CD4-positive, alpha-beta T cell treated with Interleukin-4 for 4 hours (primary cell): ENCODE measurements at places on chromosomes 11 and 22.

DNA sequence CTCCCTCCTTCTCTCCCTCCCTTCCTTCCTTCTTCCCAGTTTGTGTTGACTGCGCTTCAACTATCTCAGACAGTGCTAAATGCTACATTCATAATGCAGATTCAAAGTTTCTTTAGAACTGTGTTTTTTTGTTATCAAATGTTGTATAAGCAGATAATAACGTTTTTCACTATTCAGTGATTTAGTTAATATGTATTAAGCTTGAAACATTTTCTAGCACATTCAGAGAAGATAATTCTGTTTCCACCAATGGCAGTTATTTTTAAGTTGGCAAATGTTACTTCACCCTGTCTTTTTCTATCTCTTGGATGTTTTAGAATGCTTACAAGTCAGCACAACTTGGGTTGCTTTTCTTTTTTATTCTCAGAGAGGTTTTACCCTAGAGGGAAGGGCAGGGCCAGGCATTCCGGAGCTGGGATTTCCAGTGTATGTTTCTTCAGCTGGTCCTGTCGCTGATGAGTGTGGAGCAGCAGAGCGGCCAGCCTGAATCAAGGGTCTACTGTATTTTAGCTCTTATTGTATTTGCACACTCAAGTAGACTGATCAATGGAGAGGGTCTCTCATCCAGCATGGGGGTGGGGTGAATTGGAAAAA lies 162.3 kb upstream of the ARHGAP20 start:
- no peak for DNase-seq

GRCh38 chr11:14193644-14194043 lies 165.3 kb downstream of the RRAS2 start:
- DNase-seq, result no peak

DNA sequence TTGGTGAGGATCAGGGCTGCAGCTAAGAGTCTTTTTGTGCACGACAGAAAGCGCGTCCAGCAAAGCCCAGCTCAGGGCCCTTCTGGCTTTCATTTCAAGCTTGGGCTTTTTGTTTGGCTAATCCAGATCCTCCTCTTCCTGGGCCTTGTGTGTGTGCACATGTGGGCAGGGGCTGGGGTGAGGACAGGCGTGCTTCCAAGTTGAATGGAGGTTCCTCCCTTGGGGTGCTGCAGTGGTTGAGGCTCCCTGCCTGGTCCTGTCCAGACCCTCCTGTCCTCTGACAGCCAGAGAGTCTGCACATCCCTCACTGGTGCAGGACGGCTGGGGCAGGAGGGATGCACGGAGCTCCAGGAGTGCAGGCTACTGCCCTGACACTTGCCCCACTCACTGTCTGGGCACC lies 62.0 kb upstream of the NECTIN1 start:
- DNase-seq, result no peak

- peak; percentile 63 for DNase-seq
Observed at GRCh38 chr22:30266445-30267381, at the start of gene OSM. OSM (minus strand) TSS chr22:30266851; CDS start chr22:30266799, 52 bp downstream.

- DNase-seq, result no peak
Observed at GRCh38 chr11:85685820-85686459, at the start of gene CCDC89. CCDC89 (minus strand) TSS chr11:85686195; CDS start chr11:85686130, 65 bp downstream.

- DNase-seq, result peak; percentile 75
Observed at GRCh38 chr11:12281571-12282478, 95.5 kb upstream of the PARVA start.

DNA sequence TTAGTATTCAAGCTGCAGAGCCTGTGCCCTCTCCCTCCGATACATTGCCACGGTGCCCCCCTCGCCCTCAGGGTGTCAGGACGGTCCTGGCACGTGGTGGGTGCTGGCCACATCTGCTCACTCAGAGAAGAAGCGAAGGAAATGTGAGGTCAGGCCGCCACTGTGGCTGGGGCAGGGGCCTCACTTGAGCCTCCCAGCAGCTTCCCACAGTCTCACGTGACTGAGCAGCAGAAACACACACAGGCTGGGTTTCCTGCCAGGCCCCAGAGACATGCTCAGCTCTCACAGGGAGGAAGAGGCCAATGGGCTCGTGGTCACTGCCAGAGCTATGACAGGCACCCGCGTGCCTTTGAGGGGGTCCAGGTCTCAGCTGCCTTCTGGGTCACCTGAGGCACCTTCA lies 37.9 kb upstream of the PRR5 start:
- DNase-seq, result peak; percentile 58

GRCh38 chr11:20249796-20250195 lies 89.5 kb upstream of the DBX1 start:
- no peak for DNase-seq

- DNase-seq, result no peak
Observed at GRCh38 chr11:99585606-99586005, 564.9 kb downstream of the CNTN5 start.

- DNase-seq, result no peak
Observed at GRCh38 chr11:86274503-86274902, 27.5 kb upstream of the HIKESHI start.

- DNase-seq, result no peak
Observed at GRCh38 chr11:11262171-11262920, 90.7 kb downstream of the CSNK2A3 start.

GRCh38 chr22:43275545-43276317 lies 67.4 kb downstream of the SCUBE1 start:
- no peak for DNase-seq

DNA sequence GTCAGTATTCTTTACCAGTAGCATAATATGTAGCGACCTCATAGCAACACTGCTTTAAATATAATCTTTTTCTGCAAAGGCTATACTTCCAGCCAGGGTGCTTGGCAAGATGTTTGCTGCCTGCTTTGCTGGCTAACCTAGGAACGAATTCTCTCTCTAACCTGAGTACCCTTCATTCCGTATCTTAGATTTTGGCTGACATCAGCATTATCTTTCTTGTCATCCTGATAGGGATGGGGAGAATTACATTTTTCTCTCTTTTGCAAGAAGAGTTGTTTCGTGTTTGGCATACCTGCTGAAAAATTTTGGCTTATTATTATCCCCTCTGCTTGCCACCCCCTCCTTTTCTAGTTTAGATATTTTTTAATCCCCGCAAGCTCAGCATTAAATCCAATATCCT lies 91.2 kb upstream of the CLMP start:
- no peak for DNase-seq

DNA sequence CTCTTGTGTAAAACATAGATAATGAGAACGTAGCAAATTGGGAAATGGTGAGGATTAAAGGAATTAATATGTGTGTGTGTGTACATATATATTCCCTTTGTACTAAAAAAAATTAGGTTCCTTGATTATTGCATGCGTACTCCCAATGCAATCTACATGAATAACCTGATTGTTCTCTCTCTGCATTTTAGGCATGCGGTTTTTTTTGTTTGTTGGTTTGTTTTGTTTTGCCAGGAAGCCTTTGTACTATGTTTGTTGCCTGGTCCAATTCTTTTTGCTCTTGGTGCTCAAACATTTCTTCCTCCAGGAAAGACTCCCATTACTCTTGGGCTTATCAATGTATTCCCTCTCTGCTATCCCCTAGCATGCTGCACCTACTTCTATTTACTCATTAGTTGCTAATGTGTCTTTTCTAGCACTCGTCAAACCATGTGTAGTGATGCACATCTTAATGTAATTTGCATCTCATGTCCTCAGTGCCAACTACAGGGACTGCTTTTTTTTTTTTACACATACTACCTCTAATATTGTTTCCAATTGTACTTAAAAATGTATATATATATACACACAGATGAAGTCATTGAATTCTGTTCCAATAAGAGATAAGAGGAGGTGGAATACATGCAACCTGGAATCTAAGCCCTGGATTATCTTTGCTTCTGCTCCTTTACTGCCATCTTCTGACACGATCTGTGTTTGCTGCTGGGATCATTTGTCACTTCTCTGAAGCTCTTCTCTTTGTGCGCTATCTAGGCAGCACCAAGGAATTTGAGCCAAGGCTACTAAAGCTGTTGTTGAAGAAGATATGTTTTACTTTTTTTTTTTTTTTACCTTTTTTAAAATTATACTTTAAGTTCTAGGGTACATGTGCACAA lies 197.2 kb upstream of the ANO3 start:
- DNase-seq, result no peak

DNA sequence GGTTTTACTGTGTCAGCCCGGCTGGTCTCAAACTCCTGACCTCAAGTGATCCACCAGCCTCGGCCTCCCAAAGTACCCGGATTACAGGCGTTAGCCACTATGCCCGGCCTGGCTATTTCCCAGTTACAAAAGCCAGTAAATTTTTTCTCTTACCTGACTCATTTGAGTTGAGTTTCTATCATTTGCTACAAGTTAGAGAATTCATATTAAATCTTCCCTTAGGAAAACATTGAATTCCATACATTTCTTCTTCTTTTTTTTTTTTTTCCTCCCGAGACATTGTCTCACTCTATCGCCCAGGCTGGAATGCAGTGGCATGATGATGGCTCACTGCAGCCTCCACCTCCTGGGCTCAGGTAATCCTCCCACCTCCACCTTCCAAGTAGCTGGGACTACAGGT lies 26.0 kb downstream of the CHEK2 start:
- no peak for DNase-seq

- no peak for DNase-seq
Observed at GRCh38 chr11:38884145-38884865, 2286.3 kb upstream of the RAG2 start.

DNA sequence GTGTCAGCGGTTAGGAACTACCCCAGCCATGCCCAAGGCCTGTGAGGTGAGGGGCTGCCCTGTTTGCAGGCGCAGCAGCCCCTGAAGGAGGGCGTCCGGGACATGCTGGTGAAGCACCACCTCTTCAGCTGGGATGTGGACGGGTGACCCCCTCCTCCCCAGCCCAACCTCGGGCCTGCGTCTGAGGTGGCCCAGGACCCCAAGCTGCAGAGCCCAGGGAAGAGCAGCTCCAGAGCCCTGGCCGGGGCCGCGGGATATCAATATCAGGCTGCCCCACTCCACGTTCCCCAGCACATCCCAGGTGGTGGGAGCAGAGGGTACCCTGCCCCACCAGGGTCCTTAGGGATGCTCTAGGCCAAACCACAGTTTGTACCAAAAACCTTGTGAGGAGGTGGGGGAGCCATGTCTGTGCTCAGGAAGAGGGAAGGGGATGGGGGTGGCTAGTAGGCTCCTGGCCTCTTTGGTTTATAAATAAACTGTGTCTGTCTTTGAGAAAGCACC lies 39.3 kb downstream of the SGSM3 start:
- DNase-seq, result no peak

GRCh38 chr11:125494974-125495725 lies 915 bp downstream of the FEZ1 start:
- no peak for DNase-seq

GRCh38 chr11:82261367-82261766 lies 472.3 kb downstream of the FAM181B start:
- no peak for DNase-seq

GRCh38 chr11:78789375-78789774 lies 214.7 kb upstream of the NARS2 start:
- no peak for DNase-seq

GRCh38 chr11:11472106-11472505 lies 119.1 kb upstream of the CSNK2A3 start:
- no peak for DNase-seq
